Activated CD4-positive, alpha-beta T cell treated with anti-CD3 and anti-CD28 coated beads, Interleukin-2, amount 10 ng/mL, durations not matched to agents 24 days and 14 days (primary cell): ENCODE measurements at places on chromosomes 5 and 9. TPM values are rescaled to one million over a fixed set of nuclear protein-coding genes. Genes with fewer than 3 reads are reported as not detected.

- no peak overlapping the region for H3K4me3 ChIP-seq
- H3K27me3 ChIP-seq = no peaks in the 10 kb centered on the region
- no peak for DNase-seq
- H3K36me3 ChIP-seq = peaks cover 3% of the 10 kb centered on the region
- H3K27ac ChIP-seq = no peak overlapping the region
Observed at GRCh38 chr9:123191680-123192079, 76.7 kb downstream of the STRBP start.

- no peaks in the 10 kb centered on the region for H3K27me3 ChIP-seq
- DNase-seq = no peak
- no peaks in the 10 kb centered on the region for H3K4me1 ChIP-seq
- H3K36me3 ChIP-seq = no peaks in the 10 kb centered on the region
- no peak overlapping the region for H3K4me3 ChIP-seq
- H3K27ac ChIP-seq = no peak overlapping the region
Observed at GRCh38 chr5:97575322-97575721, 392.3 kb upstream of the RIOK2 start.

DNA sequence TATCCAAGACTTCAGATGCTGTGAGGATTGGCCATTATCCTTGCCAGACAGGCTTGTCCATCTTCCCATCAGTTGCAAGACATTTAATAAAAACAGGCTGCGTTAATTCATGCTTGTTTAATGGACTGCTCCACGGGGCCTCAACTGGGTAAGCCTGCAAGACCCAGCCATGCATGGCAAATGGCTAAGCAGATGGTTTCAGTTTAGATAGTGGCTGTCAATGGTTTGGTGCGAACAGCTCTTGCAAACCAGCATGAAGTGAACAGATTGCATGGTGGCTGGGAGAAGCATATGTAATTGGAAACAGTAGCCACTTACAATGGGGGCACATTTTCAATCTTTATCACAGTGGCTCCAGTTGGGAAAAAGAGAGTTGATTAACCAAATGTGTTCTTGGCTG is 628.2 kb upstream of the KLF4 start:
- H3K4me3 ChIP-seq = no peak overlapping the region
- no peaks in the 10 kb centered on the region for H3K4me1 ChIP-seq
- H3K27me3 ChIP-seq = no peaks in the 10 kb centered on the region
- H3K27ac ChIP-seq = no peak overlapping the region
- H3K36me3 ChIP-seq = no peaks in the 10 kb centered on the region

DNA sequence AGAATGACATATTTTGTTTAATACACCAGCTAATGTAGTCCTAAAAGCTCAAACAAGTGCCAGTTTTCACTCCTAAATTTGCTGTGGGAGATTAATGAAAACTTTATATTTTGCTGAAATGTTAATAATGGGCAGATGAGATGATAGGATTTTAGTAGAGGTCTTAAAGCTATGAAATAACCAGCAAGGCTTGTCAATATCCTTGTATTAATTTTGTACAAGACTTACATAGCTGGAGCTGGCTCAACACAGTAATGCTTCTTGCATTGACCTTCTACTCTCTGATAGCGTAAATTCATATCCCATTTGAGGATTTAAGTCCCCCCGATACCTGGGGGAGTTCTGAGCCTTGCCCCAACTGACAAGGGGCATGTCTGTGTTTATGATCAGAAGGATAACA is 219.2 kb downstream of the MAPKAP1 start:
- no peaks in the 10 kb centered on the region for H3K27me3 ChIP-seq
- no peak for DNase-seq
- H3K27ac ChIP-seq = no peak overlapping the region
- H3K4me1 ChIP-seq = no peaks in the 10 kb centered on the region
- H3K36me3 ChIP-seq = no peaks in the 10 kb centered on the region
- H3K4me3 ChIP-seq = no peak overlapping the region

DNA sequence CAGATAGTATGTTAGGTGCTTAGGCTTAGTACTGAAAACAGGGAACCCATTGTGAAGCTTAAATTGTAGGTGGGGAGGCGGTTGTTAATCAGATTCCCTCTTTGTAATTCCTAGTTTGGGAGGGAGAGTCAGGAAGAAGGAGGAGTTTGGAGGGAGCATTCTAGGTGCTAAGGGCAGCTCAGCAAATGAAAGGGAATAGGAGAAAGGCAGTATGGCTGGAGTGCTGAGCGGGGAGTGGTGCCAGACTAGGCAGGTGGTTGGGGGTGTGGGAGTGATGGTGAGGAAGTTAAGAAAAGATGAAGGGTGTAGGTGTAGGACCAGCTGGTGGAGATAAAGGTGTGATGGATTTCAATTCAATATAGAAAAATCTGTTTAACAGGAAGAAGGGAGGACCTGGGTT is 11.1 kb upstream of the GARNL3 start:
- no peaks in the 10 kb centered on the region for H3K36me3 ChIP-seq
- H3K27ac ChIP-seq = no peak overlapping the region
- peaks cover 49% of the 10 kb centered on the region for H3K27me3 ChIP-seq
- no peaks in the 10 kb centered on the region for H3K4me1 ChIP-seq

GRCh38 chr5:56849671-56850070 is 34.3 kb downstream of the MAP3K1 start:
- peaks cover 63% of the 10 kb centered on the region for H3K4me1 ChIP-seq
- H3K27me3 ChIP-seq = no peaks in the 10 kb centered on the region
- no peak for DNase-seq
- peaks cover 16% of the 10 kb centered on the region for H3K36me3 ChIP-seq
- H3K27ac ChIP-seq = peak overlapping the region; percentile 54

FAXDC2 gene
- not detected in 2 replicates for total RNA-seq

TMEFF1 gene
- total RNA-seq = 0.16 TPM in 1 of 2 replicates, not detected in the other

ZNF622 gene
- 40.7 and 43.0 TPM in 2 replicates for total RNA-seq

OMD gene
- not detected in 2 replicates for total RNA-seq

TNFSF15 gene
- 1.4 and 1.5 TPM in 2 replicates for total RNA-seq

RASEF gene
- not detected in 2 replicates for total RNA-seq
